T47D (cell line): ENCODE measurements at places on chromosomes 5 and 9.
A peak's percentile ranks its signal among the peaks of the same experiment; 100 is the strongest.

- DNase-seq = no peak
Measured at GRCh38 chr5:167940911-167941310, 350.5 kb upstream of the WWC1 start.

DNA sequence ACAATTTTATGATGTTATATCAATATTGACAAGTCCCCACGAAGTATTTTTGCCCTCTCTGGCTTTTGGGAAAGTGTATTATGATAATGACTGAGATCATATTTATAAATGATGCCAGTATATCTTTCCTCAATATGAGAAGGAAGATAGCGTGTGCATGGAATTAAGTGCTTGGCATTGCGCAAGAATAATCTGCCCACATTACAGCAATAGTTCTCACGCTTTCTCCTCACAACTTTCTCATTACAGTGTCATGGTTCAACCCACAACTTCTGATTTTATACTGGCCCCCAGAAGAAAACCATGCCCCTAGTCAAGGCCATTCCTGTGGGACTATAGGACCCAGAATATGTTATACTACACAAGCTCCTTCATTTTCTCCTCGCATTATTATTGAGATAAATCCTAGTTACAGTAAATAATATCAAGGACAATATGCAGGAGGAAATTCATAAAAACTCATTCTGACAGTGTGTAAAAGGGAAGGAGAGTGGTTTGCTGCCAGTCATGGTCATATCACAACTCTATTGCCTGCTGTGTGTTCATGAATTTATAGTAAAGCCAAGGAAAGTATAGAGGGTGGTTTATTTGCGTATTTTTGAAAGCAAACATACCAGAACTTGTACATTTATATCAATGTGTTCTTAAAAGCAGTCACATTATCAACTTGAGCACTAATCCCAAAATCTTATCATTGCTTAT lies 114.1 kb downstream of the PIK3R1 start:
- no peak for DNase-seq

- DNase-seq = no peak
Measured at GRCh38 chr5:137564398-137564961, 65.4 kb upstream of the SPOCK1 start.

DNA sequence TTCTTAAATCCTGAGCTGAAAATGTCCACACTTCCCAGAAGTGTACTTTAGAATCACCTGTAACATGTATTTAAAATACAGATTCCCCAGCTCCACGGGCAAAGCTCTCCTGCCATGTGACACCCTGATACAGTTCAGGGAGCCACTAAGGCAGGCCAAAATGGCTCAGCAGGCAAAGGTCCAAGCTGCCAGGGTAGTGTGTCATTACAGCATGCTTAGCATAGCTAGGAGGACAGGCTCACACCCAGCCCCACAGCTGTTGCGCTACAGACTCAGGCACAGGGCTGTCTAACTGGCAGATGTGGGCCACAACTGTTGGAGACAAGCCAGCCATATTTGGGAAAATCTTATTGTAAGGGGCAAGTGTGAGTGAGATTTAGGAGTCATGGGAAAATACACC lies 73.0 kb downstream of the C9orf85 start:
- DNase-seq = no peak

DNA sequence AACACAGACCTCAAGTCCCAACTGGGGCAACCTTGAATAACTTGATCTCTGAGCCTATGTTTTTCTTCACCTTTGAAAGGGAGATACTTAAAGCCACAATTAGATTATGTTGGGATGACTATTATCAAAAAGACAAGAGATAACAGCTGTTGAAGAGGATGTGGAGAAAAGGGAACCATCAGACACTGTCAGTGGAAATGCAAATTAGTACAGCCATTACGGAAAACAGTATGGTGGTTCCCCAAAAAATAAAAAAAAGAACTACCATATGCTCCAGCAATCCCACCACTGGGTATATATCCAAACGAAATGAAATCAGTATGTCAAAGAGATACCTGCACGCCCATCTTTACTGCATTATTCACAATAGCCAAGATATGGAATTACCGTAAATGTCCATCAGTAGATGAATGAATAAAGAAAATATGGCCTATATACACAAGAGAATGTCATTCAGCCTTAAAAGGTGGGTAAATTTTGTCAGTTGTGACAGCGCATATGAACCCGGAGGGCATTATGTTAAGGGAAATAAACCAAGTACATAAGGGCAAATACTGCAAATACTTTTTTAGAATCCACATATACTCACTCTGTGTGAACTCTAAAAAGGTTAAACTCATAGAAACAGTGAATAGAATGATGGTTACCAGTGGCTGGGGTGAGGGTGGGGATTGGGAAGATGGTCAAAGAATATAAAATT lies 12.7 kb downstream of the FAT2 start:
- no peak for DNase-seq

DNA sequence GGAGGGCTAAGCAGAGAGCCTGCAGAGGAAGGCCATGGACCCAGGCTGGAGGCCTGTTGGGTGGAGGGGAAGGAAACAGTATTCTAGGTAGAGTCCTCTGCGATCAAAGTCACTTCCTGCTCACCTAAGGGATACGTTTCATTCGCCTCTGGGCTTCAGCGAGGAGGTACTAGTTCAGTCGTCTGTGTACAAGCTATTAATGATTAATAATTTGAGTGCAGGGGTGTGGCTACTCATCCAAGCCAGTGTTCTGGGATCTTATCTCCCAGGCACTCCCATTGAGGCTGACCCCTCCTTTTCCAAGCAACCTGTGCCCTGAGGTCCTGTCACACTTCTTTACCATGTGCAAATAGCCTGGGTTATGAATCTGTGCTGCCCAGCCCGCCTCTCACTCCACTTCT lies 25.2 kb downstream of the RALGPS1 start:
- DNase-seq = no peak

DNA sequence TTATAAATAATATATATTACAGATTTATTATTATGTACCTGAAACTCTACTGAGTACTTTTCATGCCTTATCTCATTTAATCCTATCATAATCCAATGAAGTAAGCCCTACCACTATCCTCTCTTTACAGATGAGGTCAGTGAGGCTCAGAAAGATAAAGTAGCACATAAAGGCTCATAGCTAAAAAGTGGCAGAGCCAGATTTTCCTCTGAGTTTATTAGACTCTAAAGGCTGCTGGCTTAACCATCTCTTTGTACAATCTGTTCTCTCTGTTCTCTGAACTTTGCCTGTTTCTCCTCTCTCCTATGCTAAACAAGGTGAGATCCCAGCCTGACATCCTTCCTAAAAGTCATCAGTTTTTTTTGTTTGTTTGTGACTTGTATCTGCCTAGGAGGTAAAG lies 311.2 kb downstream of the KCTD16 start:
- DNase-seq = no peak

DNA sequence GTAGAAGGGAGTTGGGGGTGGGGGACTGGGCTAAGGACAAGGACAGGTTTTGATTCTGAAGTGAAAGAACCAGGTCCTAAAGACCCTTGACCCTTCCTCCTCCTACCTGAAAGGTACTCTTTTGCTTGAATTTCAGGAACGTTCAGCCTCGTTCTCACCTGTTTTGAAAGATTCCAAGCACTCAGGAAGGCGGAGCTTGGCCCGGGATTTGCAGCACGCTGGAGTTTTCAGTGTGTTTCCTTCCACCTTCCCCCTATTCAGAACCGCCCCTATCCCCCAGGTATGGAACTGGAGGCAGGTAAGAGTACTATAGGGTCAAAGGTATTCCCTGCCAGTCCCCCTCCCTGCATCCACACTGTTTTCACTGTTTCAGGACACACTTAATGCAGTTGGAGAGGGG lies 7.1 kb downstream of the EGR1 start:
- DNase-seq = no peak

GRCh38 chr5:6783787-6784186 lies 70.6 kb downstream of the TENT4A start:
- no peak for DNase-seq

DNA sequence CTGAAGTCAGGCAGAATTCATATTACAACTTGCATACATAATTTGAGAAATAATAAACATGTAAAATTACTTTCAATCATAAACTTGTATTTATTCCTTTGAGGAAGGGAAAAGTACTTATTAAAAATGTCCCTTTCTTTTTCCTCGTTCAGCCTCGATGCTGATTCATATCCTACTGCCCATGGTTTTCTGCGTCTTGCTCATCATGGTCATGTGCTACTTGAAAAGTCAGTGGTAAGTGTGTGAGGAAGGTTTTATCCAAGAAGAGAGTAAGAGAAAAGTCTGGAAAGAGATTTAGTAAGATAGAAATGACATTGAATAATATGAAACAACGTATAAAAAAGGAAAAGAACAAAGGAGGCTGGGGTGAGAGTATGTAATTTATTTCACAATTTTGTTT lies 85.9 kb downstream of the OSMR start:
- no peak for DNase-seq

GRCh38 chr9:38164659-38165221 lies 95.7 kb upstream of the SHB start:
- no peak for DNase-seq

- no peak for DNase-seq
Measured at GRCh38 chr5:61163905-61164304, 1.6 kb upstream of the SMIM15 start.

- DNase-seq = no peak
Measured at GRCh38 chr9:37455884-37456647, 9.2 kb downstream of the ZBTB5 start.

DNA sequence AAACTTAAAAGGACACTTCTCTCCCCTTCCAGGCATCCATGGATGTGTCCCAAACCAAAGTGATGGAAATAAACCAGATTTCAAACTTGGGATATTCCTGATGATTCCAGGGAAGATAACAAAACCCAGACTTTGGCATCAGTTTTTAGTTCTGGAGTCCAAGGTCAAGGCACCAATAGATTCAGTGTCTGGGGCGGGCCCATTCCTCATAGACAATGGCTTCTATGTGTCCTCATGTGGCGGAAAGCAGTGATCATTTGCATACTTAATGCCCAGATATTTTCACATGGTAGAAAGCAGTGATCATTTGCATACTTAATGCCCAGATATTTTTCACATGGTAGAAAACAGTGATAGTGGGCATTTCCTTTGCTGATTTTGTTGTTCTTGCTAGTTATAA lies 151.4 kb upstream of the DAP start:
- DNase-seq = no peak

DNA sequence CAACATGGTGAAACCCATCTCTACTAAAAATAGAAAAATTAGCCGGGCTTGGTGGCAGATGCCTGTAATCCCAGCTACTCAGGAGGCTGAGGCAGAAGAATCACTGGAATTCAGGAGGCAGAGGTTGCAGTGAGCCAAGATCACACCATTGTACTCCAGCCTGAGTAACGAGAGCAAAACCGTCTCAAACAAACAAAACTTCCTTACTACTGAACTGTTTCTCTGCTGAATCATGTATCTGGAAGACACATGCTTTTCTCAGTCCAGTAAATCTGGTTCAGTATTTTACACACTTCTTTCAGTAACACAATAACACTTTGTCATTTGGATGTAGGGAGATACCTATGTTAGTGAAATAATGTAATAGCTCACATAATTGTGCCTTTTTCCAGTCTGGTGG lies 7.9 kb downstream of the TRMT10B start:
- no peak for DNase-seq

DNA sequence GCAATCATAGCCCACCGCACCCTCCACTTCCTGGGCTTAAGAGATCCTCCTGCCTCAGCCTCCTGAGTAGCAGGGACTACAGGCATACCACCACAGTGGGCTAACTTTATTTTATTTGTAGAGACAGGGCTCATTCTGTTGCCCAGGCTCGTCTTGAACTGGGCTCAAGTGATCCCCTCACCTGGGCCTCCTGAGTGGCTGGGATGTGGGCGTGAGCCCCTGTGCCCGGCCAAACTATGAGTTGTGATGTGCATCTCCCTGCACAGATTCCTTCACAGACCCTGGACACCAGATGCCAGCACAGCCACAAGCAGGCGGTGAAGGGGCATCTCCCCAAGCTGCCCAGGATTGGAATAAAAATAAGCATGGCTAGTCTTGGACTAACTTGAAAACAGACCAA lies 244.9 kb upstream of the IRX1 start:
- DNase-seq = no peak

DNA sequence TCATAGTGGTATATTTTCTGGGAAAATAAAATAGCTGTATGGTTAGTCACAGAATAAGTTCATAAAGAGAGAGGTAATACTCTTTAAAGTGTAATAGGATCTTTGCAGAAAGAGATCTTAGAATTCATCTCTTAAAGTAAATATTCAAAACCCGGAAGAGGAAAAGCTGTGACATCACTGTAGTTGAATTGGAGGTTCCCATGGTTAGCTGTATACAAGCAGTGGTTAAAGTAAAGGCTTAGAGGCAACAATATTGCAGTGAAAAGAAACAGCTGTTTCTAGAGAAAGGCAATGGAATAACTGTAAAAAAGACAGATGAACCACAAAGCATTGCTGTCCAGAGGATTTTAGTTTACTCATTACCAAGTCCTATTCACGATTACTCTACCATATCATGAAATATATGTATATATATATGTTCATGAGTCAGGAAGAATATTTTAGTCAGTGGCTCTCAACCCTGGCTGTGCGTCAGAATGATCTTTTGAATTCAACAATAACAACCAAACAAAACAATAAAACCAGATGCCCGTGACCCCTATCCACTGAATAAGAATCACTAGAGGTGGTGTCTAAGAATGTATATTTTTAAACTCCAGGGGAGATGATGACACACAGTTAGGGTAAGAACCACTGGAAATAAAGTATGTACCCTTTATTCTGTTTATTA lies 4.7 kb downstream of the ERCC6L2 start:
- DNase-seq = peak; percentile 75

DNA sequence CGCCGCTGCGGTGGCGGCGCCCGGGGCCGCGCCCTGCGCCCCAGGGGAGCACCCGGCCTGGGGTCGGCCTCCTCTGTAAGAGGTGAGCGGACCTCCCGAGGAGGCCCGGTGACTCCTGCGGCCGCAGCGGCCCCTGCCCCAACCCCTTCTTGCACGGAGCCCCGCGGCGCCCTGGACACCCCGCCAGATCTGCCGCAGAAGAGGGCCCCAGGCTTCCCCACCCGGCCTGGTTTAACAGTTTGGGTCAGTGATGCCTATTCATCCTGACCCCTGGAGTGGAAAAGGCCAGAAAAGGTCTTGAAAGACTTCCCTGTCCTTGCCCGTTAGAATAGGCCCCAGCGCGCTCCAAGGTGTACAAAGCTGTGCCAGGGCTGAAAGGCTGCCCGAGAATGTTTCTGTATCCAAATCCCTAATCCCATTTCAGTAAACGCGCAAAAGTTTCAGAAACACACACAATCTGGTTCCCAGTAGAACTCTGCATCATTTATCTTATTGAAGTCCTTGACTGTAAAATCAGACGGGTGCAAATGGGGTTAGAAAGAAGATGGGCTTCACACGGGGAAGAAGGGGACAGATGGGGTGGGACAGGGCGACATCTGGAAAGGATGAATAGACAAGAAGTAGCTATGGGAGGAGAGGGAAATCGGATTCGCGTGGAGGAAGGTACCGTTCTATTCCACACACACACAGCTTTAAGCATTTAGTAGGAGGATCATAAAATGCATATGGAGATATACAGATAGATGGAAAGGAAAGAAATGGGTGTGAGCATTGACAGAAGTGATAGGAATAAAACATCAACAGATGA lies 1.1 kb upstream of the SSBP2 start:
- peak; percentile 7 for DNase-seq
